ENCODE measurements at places on chromosomes 11 and 22.
A peak's percentile ranks its signal among the peaks of the same experiment; 100 is the strongest.

- DNase-seq = no peak
These were observed 891.3 kb downstream of the OPCML start for GRCh38 chr11:132640952-132641351.

DNA sequence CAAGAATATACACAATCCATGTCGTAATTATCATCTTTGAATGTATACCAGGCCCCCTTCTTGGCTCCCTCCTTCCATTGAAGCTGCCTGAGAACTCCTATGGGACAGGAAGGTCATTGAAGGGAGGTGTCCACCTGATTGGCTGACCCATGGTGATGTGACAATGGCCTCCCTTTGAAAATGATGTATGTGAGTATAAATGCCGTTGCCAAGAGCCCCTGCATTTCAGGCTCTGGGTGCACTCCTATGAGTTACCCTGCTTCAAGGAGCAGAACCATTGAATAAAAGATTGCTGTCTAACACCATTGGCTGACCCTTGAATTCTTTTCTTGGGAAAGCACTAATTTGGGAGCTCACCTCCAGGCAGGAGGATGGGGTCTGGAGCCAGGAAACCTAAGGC, at the start of gene SPATA19:
Gene SPATA19 (minus strand): TSS at position 101 of the 400 bp plus-strand sequence. CDS start 67 bp downstream, at position 34.
- DNase-seq = no peak

DNA sequence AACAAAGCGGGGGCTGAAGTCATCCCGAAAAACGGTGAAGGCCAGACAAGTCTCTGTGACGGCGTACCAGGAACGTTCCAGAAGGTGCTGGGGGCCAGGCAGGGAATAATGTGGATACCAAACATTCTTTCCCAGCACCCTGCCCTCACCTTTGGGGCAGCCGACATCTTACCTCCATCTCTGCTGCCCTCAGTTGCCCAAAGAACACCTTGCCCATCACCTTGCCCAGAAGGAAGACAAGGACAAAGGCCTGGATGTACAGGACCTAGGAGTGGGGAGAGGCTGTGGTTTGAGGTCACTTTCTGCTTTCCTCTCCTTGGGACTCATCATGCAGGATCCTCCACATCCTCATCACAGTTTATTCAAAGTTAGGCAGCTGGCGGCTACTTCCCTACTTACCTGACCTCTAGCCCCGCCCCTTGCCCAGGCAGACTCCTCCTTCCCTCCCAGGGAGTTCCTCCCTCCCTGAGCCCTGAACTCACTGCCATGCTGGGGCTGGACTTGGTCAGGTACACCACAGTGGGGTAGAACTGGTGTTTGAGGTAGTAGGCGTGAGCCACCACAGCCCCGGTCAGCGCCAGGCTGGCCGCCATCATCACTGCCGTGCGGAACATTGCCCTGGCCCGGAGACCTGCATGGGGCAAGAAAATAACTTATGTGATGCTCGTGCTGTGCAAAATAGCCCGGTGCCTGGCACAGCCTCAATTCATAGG, 1.2 kb downstream of the SYVN1 start:
- DNase-seq = peak; percentile 70

GRCh38 chr22:36327922-36328551, 59.7 kb downstream of the MYH9 start:
- no peak for DNase-seq

GRCh38 chr22:37998543-37998942, 14.2 kb upstream of the SOX10 start:
- no peak for DNase-seq

GRCh38 chr22:24827296-24827695, 21.3 kb downstream of the SGSM1 start:
- no peak for DNase-seq

DNA sequence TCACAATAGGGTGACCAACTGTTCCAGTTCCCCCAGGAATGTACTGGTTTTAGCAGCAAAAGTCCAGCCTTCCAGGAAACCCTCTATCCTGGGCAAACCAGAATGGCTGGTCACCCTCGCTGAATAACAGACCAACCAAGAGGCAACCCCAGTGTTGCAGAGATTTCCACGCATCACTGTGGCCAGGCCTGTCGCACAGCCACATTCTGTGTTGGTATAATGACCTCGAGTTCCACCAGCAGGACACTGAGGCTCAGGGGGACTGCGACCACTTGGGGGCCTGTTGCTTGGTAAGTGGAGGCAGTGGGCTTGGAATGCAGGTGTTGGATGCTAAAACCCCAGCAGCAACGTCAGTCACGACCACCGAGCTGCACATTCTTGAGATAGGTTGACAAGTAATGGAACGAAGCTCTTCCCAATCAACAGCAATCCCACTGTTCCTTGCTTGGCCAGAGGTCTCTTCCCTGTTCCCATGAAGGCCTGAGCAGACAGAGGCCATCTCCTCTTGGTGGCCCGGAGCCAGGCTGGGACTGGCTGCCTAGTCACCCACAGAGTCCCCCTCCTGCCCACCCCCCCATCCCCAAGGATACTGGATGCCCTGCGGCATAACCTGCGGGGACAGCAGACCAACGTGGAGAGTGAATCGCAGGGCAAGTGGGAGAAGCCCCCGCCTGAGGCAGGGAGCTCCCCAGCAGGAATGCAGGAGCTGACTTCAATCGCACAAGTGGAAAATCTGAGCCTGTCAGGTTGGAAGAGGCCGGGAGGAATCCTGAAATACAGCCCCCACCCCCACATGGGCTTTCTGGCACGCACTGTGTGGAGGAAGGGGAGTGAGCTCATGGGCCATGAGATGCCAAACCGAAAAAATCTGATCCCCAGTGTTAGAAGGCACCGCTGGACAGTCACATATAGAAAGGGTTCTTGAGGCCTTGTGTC, 43.4 kb upstream of the MN1 start:
- no peak for DNase-seq

DNA sequence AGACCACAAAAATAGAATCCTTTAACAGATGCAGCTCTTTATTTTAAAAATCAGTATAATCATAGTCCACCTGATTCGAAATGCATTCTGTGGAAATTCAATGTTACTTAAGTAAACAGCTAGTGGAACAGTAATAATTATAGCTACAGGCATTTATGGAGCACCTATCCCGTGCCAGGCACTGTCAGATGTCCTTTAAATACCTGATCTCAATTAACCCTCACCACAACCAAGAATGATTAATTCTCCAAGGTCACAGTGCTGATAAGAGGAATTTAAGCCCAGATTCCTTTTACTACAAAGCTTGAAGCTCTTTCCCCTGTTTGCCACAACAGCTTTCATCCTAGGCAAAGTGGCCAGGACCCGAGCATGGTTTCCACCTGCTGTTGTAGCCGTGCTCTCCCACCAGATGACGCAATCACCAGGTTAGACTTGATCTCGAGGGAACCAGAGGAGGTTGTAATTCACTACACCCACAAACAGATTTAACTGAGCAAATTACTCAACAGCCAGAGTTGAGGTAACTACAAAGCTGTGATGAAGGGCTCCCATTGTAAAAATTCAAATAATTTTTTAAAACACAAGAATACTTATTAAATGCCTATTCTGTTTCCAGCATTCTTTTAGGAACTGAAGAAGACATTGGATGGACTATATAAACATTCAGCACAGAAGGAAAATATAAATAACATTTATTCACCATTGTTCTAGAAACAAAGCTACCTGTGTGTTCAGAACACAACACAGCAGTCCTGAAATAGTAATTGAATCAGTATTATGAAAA, 10.3 kb downstream of the PRDM10 start:
- DNase-seq = peak; percentile 48

GRCh38 chr11:62337303-62338181, at the start of gene ASRGL1:
ASRGL1 (plus strand) TSS chr11:62337448; CDS start chr11:62337978, 530 bp downstream.
- peak; percentile 61 for DNase-seq

GRCh38 chr22:24984122-24984521, 31.6 kb downstream of the KIAA1671 start:
- DNase-seq = no peak

GRCh38 chr11:31509051-31509428, 382 bp downstream of the IMMP1L start:
- peak; percentile 13 for DNase-seq

- no peak for DNase-seq
These were observed 144.7 kb downstream of the ENTHD1 start for GRCh38 chr22:39748877-39749276.

GRCh38 chr11:134004496-134005172, 47.9 kb upstream of the IGSF9B start:
- no peak for DNase-seq

GRCh38 chr22:27540656-27541396, 260.7 kb downstream of the MN1 start:
- no peak for DNase-seq

DNA sequence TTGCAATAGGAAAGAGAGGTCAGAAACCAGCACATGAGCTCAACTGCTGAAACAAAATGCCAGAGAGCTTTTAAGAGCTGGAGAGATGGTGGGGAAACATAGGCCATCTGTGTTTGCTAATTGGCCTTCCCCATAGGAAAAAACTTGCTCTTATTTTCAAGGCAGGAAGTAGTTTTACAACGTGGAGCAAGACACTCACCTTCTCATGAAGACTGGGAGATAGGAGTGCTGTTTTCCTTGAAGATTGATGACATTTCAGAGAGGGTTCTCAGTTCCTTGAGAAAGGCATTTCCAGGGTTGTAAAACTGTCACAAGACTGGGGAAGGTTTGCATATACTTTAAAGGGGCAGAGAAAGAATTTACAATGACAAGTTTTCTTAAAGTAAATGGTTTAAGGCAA, 586.3 kb upstream of the RAG2 start:
- no peak for DNase-seq

DNA sequence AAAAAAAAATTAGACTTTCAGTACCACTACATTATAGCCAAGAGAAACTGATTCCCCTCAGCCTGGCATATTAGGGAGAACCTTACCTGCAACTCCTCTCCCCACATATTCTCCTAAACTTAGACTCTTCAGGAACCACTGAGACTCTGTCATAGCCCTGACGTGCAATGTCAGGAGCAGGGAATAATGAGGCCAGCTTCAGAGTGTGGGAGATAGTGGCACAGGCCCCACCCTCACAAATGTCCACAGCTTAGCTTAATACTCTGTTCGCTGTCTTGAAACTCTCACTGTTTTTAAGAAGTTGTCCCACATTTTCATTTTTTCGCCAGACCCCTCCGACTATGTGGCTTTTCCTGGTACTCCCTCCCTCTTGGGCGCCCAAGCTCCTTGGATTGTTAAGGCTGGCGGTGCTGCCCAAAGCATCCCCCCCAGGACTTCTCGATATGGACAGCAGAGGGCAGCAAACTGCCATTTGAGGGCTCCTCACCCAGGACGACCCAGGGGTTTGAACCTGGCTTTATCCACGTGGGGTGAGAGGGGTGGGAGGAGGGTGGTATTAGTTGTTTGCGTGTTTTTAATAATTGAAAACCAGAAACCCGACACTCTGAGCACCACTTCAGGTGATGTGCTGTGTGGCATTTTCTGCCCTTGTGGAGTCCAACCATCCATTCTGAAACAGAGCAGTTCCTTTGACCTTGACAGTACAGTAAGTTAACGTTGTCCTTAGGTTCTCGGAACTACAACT, 45.2 kb upstream of the RASSF10 start:
- peak; percentile 64 for DNase-seq

DNA sequence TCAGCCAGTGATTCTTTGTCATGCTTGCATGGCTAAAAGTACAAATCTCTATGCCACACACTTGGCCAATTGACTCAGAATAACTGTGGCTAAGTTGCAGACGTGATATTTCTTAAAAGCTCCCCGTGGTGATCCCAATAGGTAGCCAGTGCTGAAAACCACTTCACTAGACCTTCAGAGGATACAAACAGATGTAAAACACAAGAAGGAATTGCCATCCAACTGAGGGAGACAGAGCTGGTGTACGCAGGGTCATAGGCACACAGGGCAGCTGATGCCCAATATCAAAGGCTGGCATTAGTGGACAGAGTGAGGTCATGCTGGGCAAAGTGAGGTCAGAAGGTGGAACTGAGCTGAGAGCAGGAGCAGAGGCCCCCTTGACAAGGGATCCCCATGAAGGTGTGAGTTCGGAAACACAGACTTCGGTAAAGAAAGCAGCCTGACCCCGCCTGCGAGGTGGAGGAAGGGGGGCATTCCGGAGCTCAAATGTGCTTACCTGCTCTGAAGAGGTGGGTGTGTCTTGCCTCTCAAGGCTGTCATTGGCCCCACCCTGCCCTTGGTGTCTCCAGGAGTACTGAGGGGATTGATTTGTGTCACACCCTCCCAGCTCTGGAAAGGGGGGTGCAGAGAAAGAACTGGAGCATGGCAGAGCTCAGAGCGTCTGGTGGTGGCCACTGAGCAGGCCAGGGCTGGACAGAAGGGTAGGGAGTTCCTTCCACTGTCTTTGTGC, 344.9 kb upstream of the B3GAT1 start:
- no peak for DNase-seq

DNA sequence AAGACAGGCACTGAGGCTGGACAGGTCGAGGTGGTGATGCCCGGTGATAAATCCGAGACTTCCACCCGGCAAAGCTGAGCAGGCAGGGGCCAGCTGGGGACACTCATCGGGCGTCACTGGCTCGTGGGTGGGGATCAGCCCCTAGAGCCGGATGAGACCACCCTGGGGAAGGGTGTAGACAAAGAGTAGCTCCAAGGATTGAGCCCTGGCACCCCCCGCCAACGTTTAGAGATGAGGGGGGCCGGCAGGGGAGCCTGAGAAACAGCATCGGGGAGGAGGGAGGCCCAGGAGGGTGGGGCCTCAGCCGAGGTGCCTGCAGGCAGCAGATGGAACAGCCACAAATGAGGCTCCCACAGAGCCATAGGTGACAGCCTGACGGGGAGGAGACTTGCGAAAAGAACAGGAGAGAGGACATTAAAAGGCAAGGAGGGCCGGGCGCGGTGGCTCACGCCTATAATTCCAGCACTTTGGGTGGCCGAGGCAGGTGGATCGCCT, 27.4 kb upstream of the CBX7 start:
- no peak for DNase-seq

GRCh38 chr11:2464451-2465165, 19.8 kb downstream of the KCNQ1 start:
- DNase-seq = no peak

GRCh38 chr11:8038811-8039529, 42.0 kb upstream of the TUB start:
- no peak for DNase-seq

GRCh38 chr11:125141686-125142535, 22.6 kb upstream of the PKNOX2 start:
- DNase-seq = peak; percentile 54

GRCh38 chr11:27976262-27976661, 131.7 kb downstream of the KIF18A start:
- no peak for DNase-seq

GRCh38 chr22:49270595-49271368, 556.9 kb downstream of the BRD1 start:
- no peak for DNase-seq

DNA sequence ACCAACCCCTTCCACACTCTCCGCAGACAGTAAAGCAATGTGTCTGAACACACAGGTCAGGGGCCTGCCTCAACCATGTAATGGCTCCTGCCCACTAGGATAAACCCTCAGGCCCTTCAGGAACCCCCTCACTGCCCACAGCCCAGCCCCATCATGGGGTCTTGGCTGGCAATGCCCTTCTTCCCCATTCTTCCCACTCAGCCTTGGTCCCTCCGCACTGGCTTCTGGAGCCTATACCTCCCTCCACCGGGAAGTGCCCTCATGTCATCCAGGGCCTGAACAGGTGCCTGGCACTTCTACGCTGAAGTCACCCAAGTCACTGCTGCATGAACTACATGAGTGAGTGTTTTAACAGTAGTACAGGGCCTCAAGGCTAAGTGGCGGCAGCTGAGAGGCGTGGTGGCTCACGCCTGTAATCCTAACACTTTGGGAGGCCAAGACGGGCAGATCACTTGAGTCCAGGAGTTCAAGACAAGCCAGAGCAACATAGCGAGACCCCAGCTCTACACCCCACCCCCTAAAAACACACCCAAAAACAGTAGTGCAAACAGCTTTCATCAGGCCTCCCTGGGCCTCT, 74.8 kb upstream of the PITPNB start:
- DNase-seq = no peak
